ENCODE measurements at places on chromosomes 4 and X.
A peak's percentile ranks its signal among the peaks of the same experiment; 100 is the strongest.

DNA sequence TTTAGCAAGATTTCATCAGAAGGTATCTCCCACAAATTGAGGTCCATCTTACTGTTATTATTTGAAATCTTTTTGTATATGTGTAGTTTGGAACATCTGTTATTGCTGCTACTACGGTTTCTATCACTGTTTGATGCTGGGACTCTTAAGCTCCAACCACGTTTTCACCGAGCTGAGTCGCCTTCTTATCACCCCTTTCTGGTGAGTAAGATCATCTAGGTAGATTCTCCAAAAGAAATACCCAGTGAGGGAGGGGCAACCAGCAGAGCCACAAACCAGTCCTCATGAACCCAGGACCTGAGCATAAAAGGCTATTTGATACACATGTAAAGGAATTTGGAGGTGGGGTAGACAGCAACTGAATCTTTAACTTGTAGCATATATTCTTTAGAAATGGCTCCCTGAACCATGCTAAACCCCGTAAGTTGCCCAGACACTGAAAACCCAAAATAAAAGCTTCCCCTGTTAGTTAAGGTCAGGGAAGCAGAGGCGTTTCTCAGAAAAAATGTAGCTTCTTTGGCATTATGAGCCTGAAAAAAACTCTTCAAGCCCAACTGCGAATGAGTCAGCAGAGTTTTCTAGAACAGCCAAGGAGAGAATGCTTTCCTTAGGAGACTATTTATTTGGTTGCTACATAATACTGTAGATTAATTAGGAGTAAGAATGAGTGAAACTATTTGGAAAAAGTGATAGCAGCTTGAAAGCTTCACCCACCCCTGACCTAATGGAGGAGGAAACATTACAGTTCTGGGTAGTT lies 53.8 kb upstream of the ATXN3L start:
- DNase-seq = peak; percentile 37

DNA sequence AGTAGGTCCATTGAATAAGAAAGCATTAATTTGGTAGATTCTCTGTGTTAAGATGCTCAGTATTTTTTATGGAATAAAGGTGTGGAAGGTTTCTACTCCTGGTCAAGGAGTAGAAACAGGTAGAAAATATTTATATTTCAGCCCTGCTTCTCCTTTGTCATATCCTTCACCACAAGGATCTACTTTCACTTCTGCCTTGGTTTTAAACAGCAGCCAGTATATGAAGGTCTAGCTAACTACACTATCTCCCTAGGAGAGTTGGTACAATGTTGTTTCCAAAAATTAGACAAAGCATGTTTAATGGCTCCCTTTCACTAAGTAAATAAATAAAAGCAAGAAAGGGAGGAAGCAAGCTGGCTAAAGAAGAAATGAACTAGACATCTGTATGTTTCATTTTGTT lies 44.6 kb upstream of the GYPA start:
- DNase-seq = no peak

GRCh38 chr4:7199129-7199725 lies 6.9 kb downstream of the SORCS2 start:
- no peak for DNase-seq

DNA sequence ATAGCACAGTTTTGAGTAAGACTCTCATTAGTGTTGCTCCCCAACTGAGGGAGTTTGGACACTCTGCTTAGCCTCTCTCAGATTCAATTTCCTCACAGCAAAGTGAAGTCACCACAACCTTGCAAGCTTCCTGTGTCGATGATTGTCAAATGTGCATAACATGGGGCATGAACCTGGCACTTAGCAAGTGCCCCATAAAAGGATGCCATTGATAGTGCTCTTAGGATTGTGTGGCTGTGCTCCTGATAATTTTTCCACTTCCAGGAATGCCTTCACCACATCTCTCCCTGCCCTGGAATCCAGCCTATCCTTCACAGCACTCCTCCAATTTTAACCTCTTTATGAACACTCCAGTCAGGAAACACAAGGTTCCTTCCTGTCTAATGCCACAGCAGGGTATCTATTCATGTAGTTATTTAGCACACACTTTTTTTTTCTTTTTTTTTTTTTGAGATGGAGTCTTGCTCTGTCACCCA lies 309.4 kb downstream of the PPP3CA start:
- DNase-seq = no peak

GRCh38 chrX:49172280-49172780 lies 632 bp downstream of the PLP2 start:
- DNase-seq = no peak

- no peak for DNase-seq
Observed at GRCh38 chrX:95893636-95894035, 791.0 kb upstream of the DIAPH2 start.

DNA sequence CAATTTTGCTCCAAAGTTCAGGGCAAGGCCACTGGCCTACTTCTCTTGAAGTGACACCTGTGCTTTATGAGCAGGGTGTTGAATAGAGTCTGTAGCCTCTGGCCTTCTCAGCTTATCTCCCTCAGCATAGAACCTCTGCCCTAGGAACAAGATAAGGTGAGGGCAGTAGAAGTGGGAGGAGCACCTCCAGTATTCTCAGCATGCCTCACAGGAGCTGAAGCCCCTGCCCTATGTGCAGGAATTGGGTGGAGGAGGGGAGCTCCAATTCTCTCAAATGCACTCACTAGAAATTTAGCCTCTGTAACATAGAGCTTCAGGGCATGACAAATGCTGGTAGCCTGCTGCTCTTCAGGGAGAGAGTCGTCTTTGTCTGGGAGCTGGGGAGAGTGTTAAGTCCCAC lies 479.3 kb downstream of the IL1RAPL1 start:
- DNase-seq = no peak

DNA sequence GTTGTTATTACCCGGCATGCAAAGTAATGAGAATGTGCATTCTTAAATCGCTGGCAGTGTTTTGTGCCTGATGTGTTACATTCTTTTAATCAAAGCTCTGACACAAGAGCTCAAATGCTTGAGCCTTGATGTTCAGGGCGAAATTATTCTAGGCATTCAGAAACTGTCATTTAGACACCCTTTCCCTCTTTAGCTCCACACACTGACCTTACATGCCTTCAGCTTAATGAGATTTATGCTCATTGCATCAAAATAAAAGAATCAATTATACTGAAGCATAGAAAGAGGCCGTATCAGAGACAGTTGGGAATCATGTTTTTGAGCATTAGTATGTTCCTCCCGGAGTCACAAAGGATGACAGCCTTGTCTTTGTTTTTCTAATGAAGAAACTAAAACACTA lies 56.7 kb downstream of the FAM114A1 start:
- DNase-seq = no peak

GRCh38 chr4:122830426-122831095 lies 3.9 kb downstream of the FGF2 start:
- no peak for DNase-seq

- no peak for DNase-seq
Observed at GRCh38 chr4:92714640-92715039, 410.9 kb downstream of the GRID2 start.

GRCh38 chr4:107870916-107871786 lies 46.4 kb downstream of the SGMS2 start:
- no peak for DNase-seq
